ENCODE measurements at places on chromosomes 2 and 18. TPM values are rescaled to one million over a fixed set of nuclear protein-coding genes. Genes with fewer than 3 reads are reported as not detected.

FAM124B gene
- total RNA-seq = not detected

C2orf66 gene
- 0.93 TPM for total RNA-seq

LRP2 gene
- under 0.01 TPM for total RNA-seq

SERPINB12 gene
- 0.34 TPM for total RNA-seq

SELENOI gene
- 50.6 TPM for total RNA-seq

BMPR2 gene
- total RNA-seq = 9.9 TPM

CRIM1 gene
- 66.1 TPM for total RNA-seq

FBLN7 gene
- total RNA-seq = under 0.01 TPM

MYCN gene
- total RNA-seq = not detected

SPHKAP gene
- not detected for total RNA-seq

PAX8 gene
- 1.1 TPM for total RNA-seq

ARHGAP28 gene
- total RNA-seq = under 0.01 TPM

C2orf72 gene
- total RNA-seq = not detected

TMEM87B gene
- 38.3 TPM for total RNA-seq

PID1 gene
- total RNA-seq = 3.3 TPM

AOX1 gene
- 7.5 TPM for total RNA-seq

KLHL29 gene
- 9.9 TPM for total RNA-seq

SERPINB10 gene
- total RNA-seq = 0.43 TPM

MOCOS gene
- 63.1 TPM for total RNA-seq

KRTCAP3 gene
- 13.3 TPM for total RNA-seq

CPO gene
- total RNA-seq = not detected

PRKAG3 gene
- total RNA-seq = not detected

RPL31 gene
- total RNA-seq = 1,277 TPM
